ENCODE measurements at places on chromosomes 3 and 15.

DNA sequence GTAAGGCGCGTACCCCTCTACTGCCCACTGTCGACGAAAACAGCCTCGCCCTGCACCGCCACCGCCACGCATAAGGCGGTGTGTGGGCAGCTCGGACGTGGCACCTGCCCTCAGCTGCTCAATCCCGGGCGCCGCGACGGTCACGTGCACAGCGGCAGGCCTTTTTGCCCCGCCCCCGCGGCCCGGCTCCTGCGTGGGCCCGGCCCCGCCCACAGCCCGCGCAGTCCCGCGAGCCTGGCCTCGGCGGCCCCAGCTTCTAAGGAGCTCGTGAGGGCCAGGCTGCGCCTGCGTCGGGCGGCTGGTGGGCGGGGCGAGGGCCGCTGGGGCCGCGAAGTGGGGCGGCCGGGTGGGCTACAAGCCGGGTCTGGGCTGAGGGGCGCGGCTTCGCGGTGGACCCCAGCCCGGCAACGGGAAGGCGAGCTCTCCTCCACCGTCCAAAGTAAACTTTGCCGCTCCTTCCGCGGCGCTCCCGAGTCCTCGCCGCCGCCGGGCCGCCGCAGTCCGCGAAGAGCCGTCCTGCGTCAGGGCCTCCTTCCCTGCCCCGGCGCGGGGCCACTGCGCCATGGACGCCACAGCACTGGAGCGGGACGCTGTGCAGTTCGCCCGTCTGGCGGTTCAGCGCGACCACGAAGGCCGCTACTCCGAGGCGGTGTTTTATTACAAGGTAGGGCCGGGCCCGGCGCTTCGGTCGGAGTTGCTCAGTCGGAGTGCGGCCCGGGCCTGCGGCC is at the start of gene CAPN7:
CAPN7 (plus strand) TSS at position 313 of the 728 bp plus-strand sequence; CDS start at position 563, 250 bp downstream.
- DNase-seq: peak; percentile 80

DNA sequence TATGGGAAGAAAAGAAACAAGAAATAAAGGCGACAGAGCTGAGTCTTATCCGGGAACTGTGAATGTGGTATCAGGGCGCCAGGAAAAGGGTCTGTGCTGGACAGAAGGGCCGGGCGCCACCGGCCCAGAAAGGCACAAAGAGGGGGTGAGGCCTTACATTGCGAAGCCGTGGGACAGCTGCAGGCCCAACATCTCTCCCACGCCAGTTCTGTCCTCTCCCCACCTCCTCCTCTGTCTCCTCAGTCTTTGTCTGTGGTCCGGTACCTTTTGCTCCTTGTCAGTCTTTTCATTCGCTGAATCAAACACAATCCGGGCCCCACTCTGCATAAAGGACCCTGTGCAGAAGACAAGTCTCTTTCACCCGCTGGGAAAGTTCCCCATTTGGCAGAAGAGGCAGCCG is 81.8 kb downstream of the LRIG1 start:
- DNase-seq: no peak

DNA sequence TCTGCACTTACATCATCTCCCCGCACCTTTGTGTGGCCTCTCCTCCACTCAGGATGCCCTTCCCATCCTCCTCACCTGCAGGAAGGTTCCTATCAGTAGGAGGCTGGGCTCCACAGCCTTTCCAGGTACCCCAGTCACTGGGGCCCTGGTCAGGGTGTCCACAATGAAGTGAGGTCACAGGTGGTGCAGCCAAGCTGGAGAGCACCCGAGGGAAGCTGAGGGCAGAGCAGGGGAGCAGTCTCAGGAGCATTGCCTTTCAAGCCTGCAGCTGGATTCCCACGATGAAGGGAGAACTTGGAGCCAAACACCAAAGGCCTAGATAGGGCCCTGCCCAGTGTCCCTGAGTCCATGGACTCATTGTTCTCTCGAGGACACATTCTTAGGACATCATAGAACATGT is 23.6 kb downstream of the MGLL start:
- DNase-seq: no peak

- no peak for DNase-seq
Observed at GRCh38 chr3:126496894-126497850, 20.4 kb downstream of the UROC1 start.

DNA sequence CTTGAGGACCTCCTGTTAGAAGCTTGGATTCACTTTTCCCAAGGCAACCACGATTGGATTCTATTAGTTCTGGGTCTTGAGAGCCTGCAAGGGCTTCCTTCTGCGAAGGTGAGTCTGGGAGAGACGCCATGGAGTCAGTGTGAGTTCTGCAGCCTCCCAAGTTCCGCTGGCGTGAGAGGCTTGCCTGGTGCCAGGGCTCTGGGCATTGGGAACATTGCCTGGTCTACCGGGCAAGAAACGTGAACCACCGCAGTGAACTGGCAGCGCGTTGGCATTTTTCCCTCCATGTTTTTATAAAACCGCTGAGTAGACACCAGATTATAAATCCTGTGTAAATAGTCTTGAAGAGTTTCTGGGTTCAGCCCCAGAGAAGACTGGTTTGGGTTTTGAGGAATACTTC is 160.9 kb downstream of the IGF1R start:
- no peak for DNase-seq
